ENCODE measurements at places on chromosomes 12 and 14. TPM values are rescaled to one million over a fixed set of nuclear protein-coding genes. Genes with fewer than 3 reads are reported as not detected.
A peak's percentile ranks its signal among the peaks of the same experiment; 100 is the strongest.

GRCh38 chr14:89600950-89601826 lies 184.2 kb upstream of the FOXN3 start:
- DNase-seq, result no peak

- DNase-seq, result no peak
These were observed 948.1 kb downstream of the TMTC2 start for GRCh38 chr12:83634726-83635267.

DNA sequence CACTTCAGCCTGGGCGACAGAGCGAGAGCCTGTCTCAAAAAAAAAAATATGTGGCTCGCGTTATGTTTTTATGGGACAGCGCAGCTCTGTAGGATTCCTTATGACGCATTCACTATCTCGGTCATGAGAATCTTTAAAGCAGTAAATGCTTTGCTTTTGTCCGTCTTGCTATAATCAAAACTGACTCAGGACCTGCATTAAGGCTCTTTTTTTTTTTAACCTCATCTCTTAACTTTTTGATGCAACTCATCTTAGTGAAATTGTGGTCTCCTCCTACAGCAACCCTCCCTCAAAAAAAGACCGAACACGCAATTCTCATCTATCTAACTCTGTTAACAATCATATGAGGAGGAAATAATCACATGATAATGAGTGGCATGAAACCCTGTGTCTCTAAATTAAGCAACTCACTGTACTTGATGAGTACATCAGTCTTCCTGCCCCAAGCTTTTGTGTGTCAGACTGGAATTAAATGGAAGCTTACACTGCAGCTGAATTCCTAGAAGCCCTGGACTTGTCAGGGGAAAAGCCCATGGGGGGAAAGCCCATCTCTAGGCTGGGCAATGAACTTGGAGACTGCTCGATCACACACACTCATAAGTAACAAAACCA lies 4.3 kb downstream of the P2RX4 start:
- peak; percentile 30 for DNase-seq

DNA sequence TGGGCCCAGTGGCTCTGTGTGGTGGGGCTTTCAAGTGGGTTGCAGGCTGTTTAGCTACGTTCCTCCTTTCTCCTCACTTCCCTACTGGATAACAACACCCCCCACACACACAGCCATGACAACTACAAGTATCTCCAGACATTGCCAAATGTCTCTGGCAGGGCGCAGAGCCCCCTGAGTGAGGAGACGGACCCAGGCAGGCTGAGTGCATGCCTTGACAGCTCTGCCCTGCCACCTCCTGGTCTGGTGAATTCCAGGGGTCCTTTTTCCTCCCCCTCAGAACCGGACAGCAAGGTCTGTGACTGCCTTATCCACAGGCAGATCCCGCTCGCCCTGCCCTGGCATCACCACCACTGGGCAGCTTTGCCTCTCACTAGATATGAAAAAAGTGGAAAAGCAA lies 276.5 kb downstream of the TMEM132C start:
- DNase-seq, result no peak

DNA sequence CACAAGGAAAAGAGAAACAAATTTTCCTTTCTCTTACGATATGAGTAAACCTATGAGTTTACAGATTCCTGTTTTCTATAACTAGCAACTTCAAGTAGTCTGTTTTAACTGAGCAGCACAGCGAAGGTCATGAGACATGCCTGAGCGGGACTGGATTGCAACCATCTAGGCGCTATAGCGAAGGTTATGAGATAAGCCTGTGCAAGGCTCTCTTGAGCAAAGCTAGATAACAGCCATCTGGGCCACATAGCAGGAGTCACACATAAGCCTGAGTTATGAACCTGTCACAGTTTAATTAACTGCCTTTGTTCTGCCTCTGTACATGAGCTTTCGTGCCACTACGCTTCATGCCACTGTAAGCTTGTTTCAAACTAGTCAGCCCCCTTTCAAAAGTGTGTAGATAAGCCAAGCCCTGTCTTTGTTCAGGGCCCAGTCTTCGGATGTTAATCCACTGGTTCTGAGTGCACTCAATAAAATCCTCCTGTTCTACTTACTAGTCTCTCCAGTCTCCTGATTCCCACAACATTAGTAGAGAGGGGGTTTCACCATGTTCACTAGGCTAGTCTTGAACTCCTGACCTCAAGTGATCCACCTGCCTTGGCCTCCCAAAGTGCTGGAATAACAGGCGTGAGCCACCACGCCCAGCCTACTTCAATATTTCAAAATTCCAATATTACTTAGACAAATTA lies 47.1 kb downstream of the SEC23A start:
- DNase-seq, result no peak

DNA sequence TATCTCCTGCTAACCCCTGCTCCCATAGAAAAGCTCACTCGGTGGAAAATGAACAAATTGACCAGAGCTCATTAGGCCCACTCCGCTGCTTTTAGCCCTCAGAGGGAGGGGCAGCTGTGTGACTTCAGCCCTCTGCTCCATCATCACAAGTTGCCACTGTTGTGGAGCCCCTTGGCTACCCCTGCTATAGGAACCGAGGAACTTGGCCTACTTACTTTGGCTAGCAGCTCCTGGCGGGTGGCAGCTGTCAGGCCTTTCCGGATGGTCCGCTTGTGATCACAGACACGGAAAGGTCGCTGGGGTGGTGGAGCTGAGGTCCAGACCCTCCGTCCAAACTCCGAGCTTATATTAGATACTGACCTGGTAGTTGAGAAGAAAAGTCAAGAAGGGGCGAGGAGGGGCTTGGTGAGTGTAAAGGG lies 612 bp downstream of the CIDEB start:
- no peak for DNase-seq

DNA sequence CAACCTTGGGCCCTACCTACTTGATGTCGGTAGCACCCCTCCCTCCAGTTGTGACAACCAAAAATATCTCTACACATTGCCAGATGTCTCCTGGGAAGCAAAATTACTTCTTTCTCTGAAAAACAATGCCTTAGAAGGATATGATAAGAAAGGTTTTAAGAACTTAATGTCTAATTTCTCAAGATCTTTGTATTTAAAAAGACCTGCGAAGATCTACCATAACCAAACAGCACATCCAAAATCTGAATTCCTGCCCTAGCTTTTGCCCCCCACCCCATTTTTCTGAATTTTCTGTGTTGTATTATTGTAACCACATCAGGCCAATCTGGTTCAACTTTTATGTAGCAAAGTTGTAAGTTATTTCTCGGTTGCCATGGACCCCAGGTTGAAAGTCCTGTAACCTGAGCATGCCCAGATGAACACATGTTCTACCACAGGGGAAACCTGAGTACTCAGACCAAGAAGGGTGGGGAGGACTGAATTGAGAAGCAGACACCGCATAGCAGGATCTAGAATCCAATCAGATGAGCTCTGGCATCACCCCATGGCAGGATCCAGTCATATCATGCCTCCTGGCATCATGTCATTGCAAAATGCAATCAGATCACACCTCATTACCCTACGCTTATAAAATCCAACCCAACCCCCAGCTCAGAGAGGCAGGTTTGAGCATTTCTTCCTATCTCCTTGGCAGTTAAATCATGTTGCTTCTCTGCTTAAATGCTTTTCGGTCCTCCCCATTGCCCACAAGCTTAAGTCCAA lies 8.7 kb downstream of the TMEM253 start:
- no peak for DNase-seq

DNA sequence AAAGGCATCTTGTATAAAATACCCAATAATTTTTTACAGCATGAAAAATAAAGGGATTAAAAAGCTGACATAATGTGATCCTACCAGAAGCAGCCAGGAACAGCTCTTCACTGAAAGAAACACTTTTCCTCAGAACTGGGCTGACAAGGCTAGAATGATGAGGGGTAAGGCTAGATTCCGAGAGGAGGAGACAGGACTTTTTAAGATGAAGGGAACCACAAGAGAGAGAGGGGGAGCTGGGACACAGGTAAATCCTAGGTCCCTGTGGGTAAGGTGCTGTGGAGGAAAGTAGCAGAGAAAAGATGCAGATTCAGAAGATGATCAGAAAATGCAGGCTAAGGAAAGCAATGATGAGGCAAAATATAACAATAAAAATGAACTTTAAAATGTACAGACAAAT lies 29.5 kb downstream of the C2CD5 start:
- no peak for DNase-seq

GRCh38 chr12:91163116-91163515 lies 19.5 kb downstream of the DCN start:
- no peak for DNase-seq

DNA sequence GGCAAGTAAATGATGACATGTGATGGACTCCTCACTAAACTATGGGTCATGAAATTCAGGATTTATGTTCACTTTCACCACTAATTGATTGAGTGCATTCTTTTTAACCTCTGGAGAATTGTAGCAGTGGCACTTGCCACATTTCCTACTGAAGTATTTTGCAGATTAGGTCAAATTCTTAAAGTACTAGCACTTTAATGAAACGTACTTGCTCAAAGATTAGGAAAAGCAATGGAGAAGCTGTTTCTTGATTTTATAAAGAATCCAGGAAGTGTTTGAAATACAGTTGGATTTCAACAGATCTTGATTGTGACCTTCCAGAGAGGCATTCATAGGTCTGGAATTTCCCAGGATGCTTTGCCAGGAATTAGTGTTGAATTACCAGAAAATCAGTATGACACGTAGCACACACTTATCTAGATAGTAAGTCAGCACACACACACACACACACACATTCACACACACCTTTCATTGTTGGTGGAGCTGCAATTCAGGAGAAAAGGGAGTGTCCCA lies 162.6 kb downstream of the MYRFL start:
- DNase-seq, result peak; percentile 82

GRCh38 chr12:124695861-124696260 lies 128.4 kb upstream of the NCOR2 start:
- DNase-seq, result peak; percentile 32

DNA sequence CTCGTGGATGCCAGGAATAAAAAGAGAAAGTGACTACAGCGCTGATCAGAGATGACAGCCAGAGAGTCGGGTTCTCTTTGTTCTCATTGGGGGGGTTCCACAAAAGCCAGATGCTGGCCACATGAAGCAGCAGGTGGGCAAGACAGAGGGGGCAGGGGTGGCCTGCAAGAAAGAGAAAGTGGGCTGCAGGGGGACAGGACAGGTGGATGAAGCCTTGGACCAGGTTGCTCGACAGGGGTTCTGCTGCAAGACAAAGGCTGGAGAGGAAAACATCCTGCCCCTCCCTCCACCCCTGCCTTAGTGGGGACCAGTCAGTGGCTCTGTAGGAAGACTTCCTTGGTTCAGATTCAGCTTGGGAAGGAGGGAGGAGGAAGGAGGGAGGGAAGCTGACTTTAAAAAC lies 126.2 kb downstream of the KSR2 start:
- DNase-seq, result no peak

GRCh38 chr12:19915392-19916195 lies 452.7 kb upstream of the PDE3A start:
- peak; percentile 4 for DNase-seq

- no peak for DNase-seq
These were observed 11.7 kb downstream of the APOLD1 start for GRCh38 chr12:12796928-12797793.

- no peak for DNase-seq
These were observed 47.0 kb upstream of the KCNA5 start for GRCh38 chr12:4996714-4997113.

DNA sequence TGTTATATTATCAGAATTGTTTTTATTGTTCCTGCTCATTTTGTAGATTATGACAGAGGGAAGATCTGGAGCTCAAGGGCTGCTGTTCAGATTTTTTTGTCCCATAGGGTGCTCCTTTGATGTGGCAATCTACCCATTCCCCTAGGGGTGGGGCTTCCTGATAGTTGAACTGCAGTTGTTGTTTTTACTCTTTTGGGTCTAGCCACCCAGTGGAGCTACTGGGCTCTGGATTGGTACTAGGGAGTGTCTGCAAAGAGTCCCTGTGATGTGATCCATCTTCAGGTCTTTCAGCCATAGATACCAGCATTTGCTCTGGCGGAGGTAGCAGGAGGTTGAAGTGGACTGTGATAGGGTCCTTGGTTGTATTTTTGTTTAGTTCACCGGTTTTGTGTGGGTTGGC lies 57.9 kb upstream of the SLCO1B1 start:
- DNase-seq, result peak; percentile 16

GRCh38 chr14:68104518-68104917 lies 284.9 kb downstream of the RAD51B start:
- peak; percentile 86 for DNase-seq

GRCh38 chr12:15273896-15274295 lies 48.4 kb upstream of the PTPRO start:
- DNase-seq, result no peak

DNA sequence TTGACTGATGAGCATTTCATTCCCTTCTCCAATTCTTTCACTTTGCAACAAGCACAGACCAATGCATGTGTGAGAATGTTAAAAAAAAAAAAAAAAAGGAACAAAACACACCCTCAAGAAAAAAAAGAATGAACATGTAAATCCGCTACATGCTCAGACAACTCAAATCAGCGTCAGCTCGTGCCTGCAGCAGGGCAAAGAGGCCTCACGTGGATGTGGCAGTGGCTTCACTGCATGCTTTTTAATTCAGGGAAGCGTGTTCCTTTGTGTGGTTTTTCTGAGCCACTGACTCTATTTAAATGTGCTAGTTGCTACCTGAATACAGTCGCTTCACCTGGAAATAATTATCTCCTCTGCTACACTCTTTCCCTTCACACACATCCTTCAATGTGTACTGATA lies 55.1 kb downstream of the PPP1R36 start:
- DNase-seq, result no peak

GRCh38 chr12:94817695-94818075 lies 167.3 kb upstream of the TMCC3 start:
- no peak for DNase-seq

GRCh38 chr12:77599782-77600467 lies 230.8 kb upstream of the NAV3 start:
- DNase-seq, result no peak

GRCh38 chr14:70665448-70666360 lies 24.0 kb downstream of the TTC9 start:
- DNase-seq, result peak; percentile 42

GRCh38 chr12:68591734-68592418 lies 18.8 kb upstream of the RAP1B start:
- DNase-seq, result no peak

DNA sequence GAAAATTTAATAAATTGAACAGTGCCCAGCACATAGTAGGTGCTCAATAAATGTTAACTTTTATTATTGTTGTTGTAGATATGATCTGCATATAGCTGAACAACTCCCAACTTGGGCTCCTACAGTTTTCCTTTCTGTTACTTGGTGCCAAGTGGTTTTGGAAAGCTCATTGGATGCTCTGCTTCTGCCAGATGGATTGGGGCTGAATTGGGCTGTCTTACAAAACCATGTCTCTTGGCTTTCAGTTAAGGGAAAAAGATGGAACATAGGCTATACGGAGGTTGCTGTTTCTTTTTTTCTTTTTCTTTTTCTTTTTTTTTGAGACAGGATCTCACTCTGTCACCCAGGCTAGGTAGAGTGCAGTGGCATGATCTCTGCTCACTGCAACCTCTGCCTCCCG lies 140.7 kb upstream of the PWP1 start:
- DNase-seq, result no peak

- peak; percentile 15 for DNase-seq
These were observed 9.8 kb upstream of the PARP11 start for GRCh38 chr12:3882896-3883564.

The RAD51AP1 gene
- 106 TPM for total RNA-seq

The KLRD1 gene
- total RNA-seq, result 0.29 TPM

The FAM90A1 gene
- 0.17 TPM for total RNA-seq

The STAB2 gene
- not detected for total RNA-seq

The CLEC4C gene
- not detected for total RNA-seq

The SCNN1A gene
- 0.23 TPM for total RNA-seq

The DENND5B gene
- 18.1 TPM for total RNA-seq

The SLC15A4 gene
- 41.4 TPM for total RNA-seq

The FOXM1 gene
- 38.8 TPM for total RNA-seq

The SIX1 gene
- total RNA-seq, result 14.9 TPM

Measured in Daoy (cell line).